ENCODE measurements at places on chromosomes 6 and 20.

GRCh38 chr20:36604952-36605398 is 604 bp upstream of the RAB5IF start:
- DNase-seq: no peak

DNA sequence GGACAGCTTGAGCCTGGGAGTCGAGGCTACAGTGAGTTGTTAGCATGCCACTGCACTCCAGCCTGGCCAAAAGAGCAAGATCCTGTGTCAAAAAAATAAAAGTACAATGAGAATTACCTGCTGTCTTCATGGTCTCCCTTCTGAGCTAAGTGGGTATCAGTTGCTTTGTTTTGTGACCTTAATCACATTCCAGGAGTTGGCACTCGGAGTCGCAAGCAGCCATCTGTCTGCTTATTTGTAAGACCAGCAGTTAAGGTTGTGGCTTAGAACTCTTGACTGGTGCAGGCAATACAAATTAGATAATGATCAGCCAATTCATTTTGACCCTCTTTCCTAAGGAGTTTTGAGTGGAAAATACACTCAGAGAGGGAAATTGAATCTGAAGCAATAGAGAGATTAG is 114.0 kb downstream of the MYO6 start:
- DNase-seq: no peak

DNA sequence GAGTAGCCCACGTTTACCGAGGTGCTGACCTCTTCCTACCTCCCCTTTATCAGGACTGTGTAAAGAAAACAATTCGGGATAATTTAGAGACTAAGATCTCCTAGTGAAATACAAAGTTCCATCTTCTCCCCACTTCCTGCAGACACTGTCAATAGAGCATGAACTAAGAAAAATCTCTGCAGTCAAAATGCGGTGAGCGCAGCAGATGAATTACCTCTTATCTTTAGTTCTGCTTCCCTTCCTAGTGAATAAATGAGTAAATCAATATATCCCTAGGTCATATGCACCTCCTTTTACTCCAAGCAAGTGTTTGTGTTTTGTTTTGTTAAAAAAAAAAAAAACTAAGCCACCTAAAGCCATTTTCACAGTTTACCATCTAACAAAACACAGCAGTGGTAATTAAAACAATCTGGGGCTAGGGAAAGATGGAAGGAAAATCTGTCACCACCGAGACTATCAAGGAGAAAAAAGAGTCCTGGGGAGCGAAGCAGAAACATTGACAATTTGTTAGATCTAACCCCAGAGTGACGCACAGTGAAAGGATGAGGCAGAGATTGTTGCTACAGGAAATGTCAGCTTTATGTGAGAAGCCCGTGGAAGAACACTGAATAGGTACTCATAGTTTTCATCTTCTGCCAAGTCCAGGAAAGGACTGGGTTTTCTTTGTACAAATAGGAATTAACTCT is 159.4 kb upstream of the SPTLC3 start:
- no peak for DNase-seq

DNA sequence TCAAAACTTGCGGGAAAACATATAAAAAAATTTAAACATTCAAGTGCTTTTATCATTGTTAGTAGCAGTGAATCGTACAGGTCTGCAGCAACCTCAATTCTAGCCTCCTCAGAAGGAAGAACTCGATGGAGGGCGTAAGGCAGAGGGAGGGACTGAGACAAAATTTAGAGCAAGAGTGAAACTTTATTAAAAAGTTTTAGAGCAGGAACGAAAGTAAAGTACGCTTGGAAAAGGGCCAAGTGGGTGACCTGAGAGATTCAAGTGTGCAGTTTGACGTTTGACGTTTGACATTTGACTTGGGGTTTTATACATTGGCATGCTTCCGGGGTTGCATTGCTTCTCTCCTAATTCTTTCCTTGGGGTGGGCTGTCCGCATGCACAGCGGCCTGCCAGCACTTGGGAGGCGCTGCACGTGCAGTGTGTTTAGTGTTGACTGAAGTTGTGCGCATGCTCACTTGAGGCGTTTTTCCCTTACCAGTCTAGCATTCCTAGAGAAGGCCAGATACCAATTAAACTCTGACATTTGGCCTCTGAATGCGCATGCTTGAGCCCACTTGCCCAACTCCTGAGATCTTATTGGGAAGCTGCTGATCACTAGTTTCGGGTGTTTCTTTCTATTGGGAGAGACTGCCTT is 82.6 kb downstream of the TBX18 start:
- DNase-seq: no peak

GRCh38 chr6:21220271-21220987 is 373.1 kb upstream of the SOX4 start:
- DNase-seq: no peak

DNA sequence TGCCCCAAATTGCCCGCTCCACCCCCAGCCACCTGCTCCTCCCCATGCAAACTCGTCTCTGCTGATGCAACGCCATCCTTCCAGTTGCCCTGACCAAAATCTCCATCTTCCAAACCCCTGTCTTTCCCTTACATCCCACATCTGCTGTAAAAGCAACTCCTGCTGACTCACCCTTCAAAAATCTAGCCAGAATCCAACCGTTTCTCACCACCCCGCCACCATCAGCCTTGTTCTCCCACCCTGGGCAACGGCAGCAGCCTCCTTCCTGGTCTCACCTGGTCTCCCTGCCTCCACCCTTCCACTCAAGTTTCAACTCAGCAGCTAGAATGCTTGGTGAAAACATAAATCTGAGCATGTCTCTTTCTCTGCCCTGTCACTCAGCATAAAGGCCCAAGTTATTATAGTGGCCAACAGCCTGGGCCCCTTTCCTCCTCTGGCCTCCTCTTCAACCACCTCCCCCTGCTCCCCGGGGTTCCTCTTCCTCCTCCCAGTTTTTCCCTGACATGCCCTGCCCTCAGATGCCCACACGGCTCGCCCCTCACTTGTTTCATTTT is 7.2 kb upstream of the SYNJ2 start:
- no peak for DNase-seq

GRCh38 chr6:19450651-19451050 is 386.5 kb upstream of the ID4 start:
- no peak for DNase-seq

DNA sequence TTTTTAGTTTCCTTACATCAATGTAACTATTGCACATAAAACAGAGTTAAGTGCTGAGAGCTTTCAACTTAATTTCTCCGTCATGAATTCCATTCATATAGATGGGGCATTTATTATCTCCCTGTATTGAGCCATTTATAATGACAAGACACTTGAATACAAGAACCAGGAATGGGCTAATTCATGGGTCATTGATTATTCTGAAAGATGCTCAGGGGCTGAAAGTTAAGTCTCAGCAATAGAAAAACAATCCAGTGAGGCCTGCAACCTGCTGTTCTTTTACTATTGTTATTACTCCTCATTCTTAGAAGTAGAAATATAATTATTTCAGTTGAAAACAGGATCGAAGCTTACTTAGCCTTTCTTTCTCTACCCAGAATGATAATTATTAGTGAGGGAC is 307.7 kb downstream of the MMUT start:
- no peak for DNase-seq

DNA sequence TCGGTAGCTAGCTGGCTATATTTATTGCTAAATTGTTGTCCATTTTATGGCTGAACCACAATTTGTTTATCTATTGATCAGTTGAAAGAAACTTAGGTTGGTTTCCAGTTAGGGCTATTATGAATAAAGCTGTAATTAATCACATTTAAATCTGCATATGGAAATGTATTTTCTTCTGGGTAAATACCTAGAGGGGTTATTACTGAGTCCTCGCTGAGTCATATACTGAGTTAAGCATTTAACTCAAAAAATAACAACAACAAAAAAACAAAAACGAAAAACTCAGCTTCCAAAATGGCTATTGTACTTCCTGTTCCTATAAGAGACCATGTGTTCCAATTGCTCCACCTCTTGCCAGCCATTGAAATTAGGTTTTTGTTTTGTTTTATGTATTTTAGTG is 258.2 kb downstream of the TBC1D32 start:
- DNase-seq: no peak

- DNase-seq: no peak
Measured at GRCh38 chr20:528923-529604, 14.5 kb downstream of the CSNK2A1 start.

GRCh38 chr6:138991206-138991605 is 3.2 kb upstream of the REPS1 start:
- DNase-seq: no peak

DNA sequence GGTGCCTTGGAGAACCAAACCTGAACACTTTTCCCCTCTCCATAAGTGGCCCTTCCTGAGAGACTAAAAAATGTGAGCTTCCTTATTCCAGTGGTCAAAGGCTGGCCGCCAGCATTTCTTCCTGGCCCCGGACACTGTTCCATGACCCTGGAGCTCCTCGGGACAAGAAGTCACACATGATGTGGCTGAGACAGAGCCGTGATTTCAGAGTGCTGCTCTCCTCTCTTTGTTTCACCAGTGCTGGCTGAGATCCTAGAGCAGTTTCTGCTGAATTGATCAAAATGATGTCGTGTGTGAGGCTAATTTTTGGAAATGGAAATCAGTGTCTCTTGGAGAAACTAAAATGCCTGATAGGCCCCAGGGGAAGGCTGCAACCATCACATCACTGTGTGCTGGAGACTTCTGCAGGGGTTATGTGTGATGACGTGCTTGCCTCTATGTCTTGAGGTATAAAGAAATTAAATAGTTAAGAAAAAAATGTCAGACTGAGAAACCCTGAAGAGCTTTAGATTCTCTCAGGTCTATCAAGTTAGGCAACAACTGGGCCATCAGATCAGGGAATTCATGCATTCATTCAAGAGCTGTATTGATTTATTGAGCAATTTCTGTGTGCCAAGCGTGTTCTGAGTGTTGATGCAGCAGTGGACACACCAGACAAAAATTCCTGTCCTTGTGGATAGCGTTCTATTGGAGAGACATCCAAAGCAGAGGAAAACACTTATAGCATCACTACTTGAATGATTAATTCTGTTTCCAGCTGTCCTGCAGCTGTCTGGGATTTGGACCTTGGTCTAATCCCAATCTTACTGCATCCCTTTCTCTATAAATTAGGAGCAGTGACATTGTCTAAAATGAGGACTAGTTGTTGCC is 72.7 kb upstream of the CCN6 start:
- DNase-seq: no peak

GRCh38 chr6:870096-870495 is 177.2 kb upstream of the EXOC2 start:
- DNase-seq: no peak

DNA sequence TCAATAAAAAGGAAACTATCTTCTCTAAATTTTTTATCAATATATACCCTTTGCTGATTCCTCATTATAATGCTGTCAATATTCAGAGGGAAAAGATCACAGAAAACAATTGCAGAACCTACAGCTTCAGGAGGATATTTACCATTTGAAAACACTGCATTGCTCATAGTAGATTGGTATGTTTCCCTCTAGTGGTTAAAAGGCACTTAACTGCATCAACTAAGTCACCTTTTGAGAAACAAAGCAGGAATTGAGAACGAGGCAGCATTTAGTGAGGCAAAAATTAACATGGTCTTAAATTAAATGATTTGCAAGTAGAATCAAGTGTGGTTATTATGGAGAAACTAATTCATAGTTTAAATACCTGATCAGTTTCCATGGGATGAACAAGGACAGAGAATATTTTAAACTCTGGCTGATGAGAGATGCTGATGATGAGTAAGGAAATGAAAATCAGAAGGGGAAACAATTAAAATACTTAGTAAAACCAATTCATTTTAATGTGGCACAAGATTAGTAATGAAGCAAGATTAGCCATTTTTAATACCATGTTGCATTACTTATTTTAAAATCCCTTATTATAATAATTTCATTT is 642.1 kb downstream of the EPHA7 start:
- DNase-seq: peak; percentile 0

GRCh38 chr6:87875781-87876180 is 171.9 kb upstream of the SPACA1 start:
- DNase-seq: no peak

DNA sequence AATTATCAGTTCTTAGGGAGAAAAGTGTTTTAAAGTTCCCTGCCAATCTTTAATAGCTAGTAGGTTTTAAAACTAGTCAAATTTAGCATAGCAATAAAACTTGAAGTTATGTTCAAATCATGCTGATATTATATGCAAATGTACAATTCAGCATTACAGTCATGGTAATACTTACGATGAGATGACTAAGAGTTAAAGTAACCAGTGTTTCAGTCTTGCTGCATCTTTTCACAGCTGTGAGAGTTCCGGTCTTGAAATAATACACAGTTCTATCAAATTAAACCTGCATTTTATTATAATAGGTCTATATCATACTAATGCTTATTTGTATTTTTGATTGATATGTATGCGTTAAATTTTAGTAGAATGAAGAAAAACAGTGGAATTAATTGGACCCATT is 26.1 kb downstream of the POPDC3 start:
- no peak for DNase-seq

DNA sequence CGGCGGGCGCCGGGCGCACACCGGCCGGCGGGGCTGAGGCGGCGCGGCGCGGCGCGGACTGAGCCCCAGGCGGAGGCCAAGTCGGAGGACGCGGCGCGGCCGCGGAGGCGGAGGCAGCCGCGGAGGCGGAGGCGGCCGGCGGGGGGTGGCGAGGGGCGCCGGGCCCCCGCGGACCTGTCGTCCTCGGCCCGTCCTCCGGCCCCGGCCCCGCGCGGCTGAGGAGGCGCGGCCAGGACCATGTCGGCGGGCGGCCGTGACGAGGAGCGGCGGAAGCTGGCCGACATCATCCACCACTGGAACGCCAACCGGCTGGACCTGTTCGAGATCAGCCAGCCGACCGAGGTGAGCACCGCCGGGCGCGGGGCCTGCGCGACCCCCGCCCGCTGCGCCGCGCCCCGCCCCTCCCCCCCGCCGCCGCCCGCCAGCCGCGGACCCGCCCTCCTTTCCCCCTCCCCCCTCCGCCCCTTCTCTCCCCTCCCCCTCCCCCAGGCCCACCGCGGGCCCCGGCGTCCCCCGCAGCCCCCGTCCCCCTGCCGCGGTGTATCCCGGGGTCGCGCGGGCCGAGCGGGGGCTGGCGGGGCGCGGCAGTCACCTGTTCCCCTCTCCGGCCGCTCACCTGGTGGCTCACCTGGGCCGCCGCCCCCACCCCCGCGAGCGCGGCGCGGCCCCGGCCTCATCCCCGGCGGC is at the start of gene AFDN:
TSS of gene AFDN (plus strand) at position 16 of the 687 bp plus-strand sequence. CDS start at position 238, 222 bp downstream.
- DNase-seq: no peak

DNA sequence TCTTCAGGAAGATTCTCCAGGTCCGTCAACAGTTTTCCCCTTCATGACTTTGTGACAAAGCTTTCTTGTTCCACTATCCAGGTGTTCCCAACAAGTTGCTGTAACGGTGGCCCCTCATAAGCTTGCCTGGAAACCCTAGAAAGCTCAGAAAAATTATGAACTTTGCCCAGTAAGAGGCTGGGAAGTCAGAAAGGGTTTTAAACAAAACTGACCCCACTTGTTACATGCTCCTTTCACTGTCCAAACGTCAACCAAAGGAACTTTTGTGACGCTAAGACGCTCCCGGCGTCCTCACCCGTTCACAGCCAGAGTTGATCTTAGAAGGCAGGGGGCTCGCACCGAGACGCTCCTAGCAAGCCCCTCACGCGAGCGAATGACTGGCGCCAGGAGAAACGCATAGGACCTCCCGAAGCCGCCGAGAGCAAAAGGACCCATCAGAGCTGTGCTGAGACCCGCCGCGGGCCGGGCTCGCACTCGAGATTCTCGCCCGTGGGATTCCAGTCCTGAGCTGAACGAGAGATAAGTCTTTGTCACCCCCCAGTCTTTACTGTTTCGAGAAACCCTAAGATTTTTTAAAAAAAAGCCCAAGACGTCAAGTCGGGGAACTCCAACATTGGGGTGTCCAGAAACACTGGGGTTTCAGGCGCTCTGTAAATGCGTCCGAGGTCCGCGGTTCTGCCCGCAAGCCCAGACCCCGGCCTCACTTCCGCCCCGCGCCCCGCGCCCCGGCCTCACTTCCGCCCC is 544 bp upstream of the ACAT2 start:
- no peak for DNase-seq

Data from hematopoietic multipotent progenitor cell (in vitro differentiated cells).